GM18507 (cell line): ENCODE measurements at places on chromosomes 5 and 9.

DNA sequence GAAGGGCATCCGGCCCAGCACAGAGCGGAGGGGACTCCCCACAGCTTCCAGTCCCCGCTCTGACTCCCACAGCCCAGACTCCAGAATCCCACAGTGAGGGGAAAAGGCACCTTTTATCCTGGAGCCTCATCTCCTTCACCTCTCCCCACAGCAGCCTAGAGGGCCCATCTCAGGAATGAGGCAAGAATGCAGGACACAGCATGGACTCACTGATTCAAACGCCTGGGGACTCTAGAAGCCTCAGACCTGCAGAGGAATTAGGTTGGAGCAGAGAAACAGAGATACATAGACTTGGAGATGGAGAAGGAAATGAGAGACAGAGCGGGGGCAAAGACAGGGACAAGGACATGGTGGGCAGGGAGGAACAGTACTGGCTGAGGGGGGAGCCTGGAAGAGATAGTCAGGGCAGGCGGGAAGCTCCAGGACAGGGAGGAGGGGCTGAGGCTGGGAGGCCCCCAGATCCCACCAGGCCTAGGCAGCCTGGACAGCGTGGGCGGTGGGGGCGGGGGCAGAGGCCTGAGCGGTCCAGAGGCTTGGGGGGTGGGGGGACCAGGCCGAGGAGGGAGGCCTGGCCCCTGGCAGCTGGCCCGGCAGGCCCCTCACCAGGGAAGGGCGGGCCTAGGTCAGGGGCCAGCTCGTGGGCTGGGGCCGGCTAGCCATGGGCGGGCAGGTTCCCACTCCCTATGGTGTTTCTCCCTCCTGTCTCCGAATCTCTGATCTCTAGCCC lies 15.8 kb downstream of the CNTFR start:
- DNase-seq = no peak

DNA sequence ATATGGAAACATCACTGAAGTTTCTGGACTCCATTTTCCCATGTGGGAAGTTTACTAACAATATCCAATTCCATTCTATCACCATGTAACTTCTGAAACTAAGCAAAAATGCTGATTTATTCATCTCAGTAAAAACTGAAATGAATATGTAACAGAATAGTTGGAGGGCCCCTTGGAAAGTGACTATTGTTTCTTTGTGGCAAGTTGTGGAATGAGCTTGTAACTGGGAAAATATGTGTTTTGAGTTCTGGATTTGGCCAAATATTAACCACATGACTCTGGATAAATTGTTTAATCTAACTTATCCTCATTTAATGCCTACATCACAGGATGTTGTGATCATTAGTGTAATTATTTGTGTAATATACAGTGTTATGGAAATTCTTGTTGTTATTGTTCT lies 619.3 kb downstream of the TLE4 start:
- no peak for DNase-seq

- DNase-seq = no peak
Measured at GRCh38 chr9:34992376-34992951, 2.9 kb downstream of the DNAJB5 start.

DNA sequence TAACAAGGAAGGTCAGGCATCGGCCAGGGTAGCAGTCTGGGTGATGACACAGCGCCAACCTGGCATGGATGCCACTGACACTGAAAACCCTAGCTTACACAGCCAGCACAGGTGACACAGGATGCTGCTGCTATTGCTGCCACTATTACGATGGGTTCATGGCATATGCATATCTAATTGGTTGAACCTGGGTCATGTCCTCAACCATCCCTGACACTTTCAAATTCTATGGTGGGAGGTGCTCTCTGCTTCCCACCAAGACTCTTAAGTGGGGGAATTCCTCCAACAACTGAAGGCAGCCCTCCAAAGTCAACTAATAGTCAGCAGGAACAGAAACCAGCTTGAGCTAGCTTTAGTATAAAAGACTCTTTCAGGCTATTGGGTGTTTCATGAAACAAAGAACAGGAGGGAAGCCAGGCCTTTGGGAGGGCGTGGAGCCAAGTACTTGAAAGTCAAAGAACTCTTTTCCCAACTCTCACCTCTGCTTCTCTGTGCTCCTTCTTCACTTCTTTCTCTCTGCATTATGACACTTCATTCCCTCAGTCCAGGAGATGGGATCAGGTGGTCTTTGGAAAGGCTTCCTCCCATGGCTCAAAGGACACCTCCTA lies 21.3 kb downstream of the PTTG1 start:
- no peak for DNase-seq

DNA sequence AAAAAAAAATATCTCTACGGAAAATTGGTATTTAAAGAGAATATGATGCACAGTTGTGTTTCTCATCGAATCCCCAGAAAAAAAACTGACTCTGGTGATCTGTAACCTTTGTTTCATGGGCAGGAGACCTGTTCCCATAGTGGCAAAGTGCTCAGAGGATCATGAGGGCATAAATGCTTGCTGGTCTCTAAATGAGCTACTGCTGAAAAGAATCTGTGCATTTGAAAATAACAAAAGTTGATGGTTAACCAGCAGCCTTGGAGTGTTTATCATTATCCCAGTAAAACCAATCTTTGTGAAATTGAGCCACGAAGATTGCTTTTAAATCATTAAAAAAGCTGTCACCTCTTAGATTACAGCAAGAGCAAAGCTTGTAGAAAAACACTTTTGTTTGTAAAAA lies 775.4 kb downstream of the MTRR start:
- no peak for DNase-seq

- no peak for DNase-seq
Measured at GRCh38 chr9:124271660-124272059, 13.9 kb downstream of the NEK6 start.

- no peak for DNase-seq
Measured at GRCh38 chr9:77221431-77221830, 44.1 kb downstream of the VPS13A start.

DNA sequence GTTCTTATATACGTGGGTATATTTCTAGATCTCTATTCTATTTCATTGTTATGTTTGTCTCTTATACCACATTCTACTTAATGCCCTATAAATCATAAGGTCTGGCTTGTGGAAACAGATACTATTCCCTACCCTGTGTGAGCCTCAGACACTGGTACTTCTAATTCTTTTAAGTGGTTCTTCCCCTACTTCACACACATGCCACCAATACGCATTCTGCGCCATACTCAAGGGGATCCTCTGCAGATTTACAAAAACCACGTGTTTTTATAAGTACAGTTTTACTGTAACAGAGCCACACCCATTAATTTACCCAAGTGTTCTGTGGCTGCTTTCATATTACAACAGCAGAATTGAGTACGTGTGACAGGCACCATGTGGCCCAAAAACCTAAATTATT lies 195.6 kb downstream of the SAXO1 start:
- no peak for DNase-seq

DNA sequence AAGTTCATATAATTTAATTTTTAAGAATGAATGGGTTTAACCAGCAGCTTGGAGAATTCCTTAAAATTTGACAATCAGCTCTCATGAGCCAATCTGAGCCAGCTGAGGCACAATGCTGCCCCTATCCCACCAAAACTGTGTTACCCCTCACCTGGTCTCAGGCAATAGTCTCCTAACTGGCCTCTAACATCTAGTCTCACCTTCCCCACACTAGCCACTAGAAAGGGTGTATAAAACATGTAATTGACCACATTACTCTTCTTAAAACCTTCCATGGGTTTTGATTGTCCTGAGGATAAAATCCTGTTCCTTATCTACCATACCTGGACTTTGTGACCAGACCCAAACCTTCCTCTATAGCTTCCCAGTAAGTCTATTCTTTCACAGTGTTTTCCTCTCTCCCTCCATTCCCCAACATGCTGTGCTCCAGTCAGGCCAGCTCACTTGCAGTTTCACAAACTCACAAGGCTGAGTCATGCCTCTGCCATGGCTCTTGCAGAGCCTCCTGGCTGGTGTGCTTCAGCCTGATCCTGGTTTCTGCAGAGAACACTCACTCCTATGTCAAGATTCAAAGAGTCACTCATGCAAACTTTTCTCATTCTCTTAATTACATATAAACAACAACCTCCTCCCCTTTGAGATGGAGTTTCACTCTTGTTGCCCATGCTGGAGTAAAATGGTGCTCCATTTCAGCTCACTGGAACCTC lies 16.0 kb upstream of the ZCCHC7 start:
- no peak for DNase-seq

DNA sequence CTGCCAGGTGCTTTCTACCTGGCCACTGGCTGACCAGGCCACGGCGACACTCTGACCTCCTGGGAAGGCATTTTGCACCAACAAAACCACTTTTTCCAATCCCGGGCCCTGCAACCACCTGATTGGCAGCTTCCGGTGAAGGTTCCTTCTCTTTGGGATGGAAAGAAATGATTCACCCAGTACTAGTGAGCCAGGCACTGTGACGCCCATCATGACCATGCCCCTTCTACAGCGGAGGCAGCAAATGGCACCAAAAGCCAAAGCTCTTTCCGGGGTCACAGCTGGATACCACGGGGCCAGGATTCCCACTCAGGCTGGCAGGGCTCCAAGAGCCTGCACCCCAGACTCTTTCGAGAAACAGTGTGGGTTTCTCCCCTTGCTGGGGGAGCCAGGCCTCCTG lies 4.7 kb downstream of the NOTCH1 start:
- no peak for DNase-seq

GRCh38 chr5:93673316-93673954 lies 68.0 kb downstream of the POU5F2 start:
- no peak for DNase-seq

DNA sequence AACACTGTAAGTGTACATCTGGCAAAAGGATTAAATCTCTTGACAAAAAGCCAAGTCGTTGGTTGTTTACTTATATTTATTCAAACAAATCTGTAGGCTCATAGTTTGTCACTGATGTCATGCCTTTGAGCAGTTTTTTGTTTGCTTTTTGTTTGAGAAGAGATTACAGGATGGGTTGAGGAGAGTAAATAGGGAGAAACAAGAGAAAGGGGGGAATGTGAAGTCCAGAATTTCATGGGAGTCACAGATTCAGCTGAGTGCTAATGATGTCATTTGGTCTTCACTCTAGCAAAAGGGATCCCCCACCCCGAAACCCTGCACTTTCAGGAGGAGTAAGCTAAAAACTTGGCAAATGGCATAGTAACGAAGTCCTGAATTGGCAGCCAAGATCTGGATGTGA lies 337.4 kb downstream of the GLIS3 start:
- no peak for DNase-seq

DNA sequence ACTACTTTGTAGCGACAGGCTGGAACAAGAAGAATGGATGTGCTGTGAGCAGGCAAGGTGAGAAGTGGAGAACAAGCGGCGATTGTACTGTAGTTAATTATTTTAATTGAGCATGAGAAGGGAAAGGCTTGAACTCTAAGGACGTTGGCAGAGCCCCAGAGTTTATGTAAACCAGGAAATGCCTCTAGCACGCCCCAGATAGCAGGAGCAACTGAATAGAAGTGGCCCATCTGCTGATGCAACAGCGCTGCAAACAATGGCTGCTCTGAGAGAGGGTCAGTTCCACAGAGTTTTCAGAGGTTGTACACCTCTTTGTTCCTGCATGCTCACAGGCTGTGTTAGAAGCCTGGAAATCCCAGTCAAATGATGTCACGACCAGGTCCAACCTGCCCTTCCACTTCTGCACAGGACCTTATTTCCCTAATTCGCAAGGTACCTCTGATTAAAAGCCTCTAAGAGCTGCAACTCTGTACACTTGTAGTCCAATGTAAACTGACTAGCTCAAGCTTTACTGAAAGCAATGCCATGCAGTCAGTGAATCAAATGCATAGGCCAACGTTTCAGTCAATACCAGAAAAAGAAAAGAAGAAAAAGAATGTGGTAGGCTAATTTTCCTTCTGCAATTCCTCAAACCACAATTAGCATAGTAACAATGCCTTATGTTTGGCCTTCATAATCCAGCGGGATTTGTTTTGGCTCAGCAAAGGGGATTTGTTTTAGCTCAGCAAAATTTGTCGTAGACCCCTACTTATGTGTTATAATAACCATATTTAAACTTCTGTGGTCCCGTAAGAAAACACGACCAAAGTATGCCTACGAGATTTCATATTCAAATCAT lies 119.6 kb upstream of the RETREG1 start:
- DNase-seq = no peak

DNA sequence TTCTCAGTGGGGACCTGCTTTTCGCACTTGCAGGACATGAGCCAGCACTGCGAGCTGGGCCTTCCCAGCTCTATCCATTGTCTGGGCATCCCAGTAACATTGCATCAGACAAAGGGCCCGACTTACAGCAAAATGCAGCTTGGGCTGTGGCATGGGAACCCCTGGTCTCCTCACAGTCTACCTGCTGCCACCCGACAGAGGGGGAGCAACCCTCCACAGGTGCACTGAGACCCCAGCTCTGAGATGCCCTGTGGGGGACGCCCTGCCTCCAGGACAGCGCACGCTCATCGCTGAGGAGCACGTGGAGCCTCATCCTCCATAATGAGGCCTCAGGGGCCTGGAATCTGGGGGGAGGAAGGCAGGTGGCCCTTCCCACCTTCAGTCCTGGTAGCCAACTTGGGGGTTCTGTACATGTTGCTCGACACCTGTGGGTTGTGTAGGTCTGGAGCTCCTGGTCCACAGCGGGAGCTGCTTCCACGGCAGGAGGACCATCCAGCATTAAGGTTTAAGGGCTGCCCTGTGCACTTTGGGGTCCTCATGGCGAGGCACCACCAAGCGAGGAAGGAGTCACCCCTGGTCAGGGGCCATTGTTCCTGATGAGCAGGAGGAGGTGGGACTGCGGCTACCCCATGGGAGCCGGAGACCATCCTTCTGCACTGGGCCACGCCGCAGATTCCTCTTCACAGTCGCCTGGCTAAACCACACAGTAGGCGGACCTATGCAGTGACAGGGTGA lies 376.5 kb upstream of the IRX1 start:
- no peak for DNase-seq

DNA sequence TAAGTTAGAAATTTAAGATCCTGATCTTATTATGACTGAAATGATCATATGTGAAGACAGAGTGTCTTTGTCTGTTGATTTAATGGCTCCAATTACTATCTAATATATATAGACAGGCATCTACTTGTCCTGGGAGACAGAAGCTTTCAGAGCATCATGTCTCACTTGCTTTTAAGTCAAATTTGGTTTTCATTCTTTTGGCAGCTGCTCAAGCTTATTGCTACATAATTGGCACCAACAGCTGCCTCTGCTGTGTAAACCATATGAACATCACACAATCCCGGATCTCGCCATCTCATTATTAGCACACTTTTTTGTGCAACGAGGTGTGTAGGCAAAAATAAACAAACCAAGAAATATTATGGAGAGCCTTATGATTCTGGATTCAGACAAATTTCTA lies 1717.9 kb downstream of the EFNA5 start:
- DNase-seq = no peak

DNA sequence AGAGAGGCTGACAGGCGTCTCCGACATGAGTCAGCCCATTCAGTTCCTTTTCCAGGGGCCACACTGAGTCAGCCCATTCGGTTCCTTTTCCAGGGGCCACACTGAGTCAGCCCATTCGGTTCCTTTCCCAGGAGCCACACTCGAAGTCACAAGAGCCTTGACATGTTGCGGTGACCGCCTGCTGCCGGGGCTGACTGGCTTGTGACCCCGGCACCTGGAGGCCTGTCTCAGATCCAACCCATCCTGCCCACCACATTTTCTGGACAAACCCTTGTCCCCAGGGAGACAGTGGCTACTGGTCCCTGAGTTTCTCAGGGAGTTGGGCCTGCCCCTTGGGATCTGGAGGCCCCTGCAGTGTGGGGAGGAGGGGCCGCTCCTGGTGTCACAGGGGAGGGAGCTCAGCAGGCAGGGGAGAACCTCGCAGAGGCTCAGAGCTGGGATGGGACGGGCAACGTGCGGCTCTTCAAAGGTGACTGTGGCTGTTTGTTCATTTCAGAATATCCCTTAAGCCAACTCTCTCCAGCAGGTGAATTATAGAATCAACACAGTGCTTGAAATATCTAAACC lies 40.5 kb upstream of the LPCAT1 start:
- DNase-seq = no peak

- DNase-seq = no peak
Measured at GRCh38 chr5:138179277-138179857, 455 bp downstream of the KIF20A start.
